ENCODE measurements at places on chromosomes 13 and 19.
A peak's percentile ranks its signal among the peaks of the same experiment; 100 is the strongest.

- DNase-seq: no peak
Measured at GRCh38 chr13:113860665-113861432, 3.0 kb downstream of the GAS6 start.

DNA sequence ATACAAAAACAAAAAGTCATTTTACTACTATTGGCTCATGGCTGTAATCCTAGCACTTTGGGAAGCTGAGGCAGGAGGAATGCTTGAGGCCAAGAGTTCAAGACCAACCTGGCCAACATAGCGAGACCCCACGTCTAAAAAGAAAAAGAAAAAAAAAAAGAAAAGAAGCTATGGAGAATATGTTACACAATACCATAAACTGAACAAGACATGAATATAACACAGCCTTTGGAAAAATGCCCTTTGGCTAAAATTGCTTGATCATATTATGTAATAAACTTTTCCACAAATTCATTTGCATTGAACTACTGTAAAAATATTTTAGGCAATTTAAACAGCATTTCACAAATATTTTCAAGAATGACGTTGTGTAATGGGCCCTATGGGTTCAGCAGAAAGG, 3.7 kb upstream of the ZNF415 start:
- DNase-seq: no peak

DNA sequence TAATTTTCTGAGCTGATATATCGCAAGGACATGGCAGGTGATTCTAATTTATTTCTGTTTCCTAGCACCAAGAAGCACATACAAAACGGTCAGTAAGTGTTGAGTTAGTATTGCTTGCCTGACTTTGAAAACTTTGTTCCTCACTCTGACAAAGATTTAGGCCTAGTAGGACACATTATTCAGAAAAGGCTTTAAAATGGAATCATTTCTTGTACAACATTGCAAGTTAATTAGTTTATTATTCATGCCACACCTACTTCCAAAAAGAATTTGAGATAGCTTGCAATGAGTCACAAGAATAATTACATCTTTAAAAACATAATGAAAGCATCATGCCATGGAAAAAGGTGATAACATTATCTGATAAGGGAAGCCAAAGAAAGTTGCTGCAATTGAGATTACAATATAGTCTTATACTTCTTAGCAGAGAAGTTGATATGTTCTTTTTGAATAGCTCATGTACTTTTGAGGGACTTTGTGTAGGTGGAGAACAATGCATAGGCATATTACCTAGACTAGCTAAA, 474.2 kb downstream of the KLF5 start:
- no peak for DNase-seq

- peak; percentile 13 for DNase-seq
Measured at GRCh38 chr13:99614465-99614885, 113.2 kb downstream of the TM9SF2 start.

DNA sequence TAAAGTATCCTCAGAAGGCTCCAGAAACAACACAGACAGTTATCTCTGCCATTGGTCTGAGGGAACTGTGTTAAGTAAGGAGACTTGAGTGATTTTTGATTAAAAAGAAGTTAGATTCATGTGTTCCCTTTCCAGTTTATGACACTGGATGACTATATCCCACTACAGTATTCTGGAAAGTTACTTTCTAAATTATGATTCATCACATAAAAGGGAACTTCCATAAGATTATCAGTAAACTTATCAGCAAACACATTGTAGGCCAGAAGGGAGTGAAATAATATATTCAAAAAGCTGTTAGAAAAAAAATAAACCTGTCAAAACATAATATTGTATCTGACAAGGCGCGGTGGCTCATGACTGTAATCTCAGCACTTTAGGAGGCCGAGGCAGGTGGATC, 700.0 kb downstream of the SLITRK6 start:
- no peak for DNase-seq

DNA sequence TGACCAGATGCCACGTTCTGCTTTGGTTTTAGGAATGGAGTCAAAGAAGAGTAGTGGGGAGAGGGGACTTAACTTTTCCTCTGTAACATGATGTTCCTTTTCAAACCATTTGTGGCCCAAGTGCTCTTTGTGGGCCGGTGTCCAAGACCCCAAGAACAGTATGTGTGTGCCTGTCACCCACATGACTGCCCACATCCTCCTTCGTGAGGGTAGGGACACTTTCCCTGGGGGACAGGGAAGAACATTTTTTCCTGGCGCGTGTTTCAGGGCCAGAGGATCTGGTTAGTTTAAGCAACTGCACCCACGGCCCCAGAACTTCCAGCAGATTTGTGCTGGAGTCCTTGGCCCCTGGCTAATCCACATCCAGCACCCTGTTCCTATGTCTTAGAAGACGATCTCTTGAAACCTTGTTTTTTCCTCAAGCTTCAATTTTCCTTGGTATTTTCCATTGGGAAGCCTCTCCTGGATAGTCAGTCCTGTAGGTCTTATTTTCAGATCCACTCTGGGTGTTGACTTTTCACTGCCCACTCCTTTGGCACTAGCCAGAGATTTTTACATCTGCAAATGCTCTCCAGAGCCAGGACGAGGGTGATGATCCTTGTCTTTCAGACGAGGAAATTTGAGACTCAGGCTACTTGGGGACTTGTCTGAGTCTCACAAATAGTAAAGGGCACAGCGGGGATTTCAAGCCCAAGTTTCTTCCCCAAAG, 10.8 kb upstream of the CCDC97 start:
- no peak for DNase-seq

- DNase-seq: no peak
Measured at GRCh38 chr13:90690458-90691080, 656.9 kb upstream of the MIR17HG start.

DNA sequence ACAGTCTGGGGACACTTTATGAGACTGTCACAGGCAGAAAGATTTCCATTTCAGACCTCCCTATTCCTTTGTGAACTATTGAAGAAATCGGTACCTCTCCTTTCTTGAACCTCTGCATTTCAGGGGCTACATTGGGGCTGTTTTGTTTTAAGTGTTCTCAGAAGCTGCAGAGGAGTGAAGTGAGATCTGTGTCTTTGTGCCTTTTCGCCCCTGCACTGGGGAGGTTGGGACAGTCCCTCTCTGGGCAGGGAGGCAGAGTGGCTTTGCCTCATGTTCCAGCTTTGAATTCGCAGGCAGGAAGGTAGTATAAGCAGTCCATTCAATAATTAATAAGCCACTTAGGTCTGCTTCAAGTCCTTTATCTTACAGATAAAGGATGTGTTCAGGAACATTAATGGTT, 9.5 kb upstream of the AMER2 start:
- no peak for DNase-seq

DNA sequence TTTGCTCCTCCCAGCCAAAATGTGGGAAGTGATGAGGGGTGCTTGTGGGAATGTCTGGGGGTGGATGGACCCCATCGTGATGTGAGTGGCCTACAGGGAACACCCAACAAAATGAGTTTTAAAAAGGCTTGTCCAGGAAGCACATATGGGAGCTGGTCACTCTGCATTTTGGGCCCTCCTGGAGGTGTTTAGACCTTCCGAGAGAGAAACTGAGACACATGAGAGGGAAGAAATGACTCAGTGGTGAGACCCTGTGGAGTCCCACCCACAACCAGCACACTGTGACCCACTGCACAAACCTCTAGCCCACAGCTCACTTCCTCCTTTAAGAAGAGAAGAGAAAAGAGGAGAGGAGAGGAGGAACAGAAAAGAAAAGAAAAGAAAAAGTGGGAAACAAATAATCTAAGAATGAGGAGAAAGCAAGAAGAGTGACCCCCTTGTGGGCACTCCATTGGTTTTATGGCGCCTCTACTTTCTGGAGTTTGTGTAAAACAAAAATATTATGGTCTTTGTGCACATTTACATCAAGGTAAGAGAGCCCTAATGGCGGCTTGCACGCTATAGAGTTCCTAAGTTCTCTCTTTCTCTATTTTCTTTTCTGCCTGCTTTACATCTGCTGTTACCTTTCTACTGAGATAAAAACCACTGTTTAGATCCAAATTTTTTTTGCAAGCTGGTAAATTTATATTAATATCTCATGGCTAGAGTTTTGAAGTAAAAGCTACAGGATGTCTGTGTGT, 13.3 kb upstream of the LILRB1 start:
- DNase-seq: no peak

Data from NCI-H1105 treated with DMSO at 0.1 percent for 48 hours (cell line).